Mesendoderm (in vitro differentiated cells): ENCODE measurements at places on chromosomes 1 and 21.
A peak's percentile ranks its signal among the peaks of the same experiment; 100 is the strongest.

DNA sequence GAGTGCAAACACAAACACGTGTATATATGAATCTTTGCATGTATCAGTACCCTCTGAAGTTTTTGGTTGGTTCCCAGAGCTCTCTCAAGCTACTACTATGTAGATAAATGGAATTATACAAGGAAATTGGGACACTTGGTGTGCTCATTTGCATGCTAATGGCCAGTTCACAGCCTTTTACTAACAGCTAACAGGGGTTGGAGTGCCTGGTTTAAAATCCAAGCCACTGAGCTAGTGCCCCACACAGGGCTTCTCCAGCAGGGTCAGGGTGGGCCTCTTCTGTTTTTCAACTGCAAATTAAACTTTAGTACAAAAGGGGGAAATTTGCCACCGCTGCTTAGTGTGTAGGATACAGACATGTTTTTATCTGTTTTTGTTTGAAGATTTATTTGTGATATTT, 121.0 kb downstream of the ATP5PO start:
- DNase-seq, result no peak

GRCh38 chr1:81577004-81577697, 223.6 kb upstream of the ADGRL2 start:
- DNase-seq, result no peak

GRCh38 chr1:84283381-84283780, 18.1 kb upstream of the SAMD13 start:
- no peak for DNase-seq

DNA sequence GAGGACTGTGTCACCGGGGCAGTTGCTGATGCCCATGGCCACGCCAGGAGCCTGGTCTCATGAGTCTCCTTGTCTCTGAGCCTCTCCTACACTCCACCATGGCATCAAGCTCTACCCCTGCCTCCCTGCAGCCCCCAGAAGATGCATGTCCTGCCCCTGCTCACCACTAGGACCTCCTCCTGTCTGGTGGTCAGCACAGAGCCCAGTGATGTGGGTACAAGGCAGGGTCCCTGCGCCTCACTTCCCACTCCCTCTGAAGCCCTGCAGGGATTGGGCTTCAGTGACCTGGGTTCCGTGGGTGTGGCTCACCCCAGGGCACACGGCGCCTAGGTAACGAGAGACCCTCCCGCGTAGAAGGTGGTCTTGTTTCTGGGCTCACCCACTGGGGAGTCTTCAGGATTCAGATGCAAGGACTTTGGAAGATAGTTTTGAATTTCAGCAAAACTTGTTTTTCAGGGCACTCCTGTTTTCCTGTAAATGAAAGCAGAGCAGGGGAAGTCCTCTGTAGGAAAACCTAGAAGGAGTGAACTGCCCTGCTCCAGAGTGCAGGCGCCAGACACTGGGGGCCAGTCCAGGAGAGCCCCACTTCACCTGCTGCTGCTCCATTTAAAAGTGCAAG, 2.8 kb downstream of the COL18A1 start:
- no peak for DNase-seq

- DNase-seq, result no peak
Observed at GRCh38 chr1:163083690-163084089, 14.5 kb downstream of the RGS4 start.

DNA sequence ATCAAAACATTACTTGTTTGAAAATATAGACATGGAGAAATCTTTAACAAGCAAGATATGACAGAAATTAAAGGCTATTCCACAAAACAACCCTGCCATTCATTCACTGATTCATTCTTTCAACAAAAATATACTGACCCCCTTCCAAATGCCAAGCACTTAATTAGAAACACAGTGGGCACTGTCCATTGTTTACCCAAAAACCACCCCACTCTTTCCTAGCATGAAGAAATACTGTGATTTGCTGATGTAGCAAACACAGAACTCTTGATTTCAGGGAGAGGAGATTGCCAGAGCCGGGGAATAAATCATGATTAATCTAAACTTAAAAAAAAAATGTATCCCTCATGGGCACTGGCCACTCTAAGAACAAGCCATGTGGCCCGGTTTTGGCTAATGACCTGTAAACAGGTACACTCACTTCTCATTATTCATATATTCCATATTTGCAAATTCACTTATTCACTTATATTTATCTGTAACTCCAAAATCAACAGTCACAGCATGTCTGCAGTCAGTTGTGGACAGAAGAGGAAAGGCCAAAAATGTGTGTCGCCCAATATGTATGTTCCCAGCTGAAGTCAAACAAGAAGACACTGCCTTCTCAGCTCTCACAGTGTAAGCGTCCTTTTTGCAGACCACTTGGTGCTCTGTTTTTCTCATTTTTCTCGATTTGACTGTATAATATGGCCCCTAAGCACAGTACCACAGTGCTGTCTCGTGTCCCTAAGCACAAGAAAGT, 133.1 kb downstream of the SMYD3 start:
- DNase-seq, result no peak

GRCh38 chr1:238438311-238439270, 547.9 kb upstream of the ZP4 start:
- no peak for DNase-seq

- DNase-seq, result peak; percentile 44
Observed at GRCh38 chr1:11331036-11331944, 58.3 kb downstream of the UBIAD1 start.

DNA sequence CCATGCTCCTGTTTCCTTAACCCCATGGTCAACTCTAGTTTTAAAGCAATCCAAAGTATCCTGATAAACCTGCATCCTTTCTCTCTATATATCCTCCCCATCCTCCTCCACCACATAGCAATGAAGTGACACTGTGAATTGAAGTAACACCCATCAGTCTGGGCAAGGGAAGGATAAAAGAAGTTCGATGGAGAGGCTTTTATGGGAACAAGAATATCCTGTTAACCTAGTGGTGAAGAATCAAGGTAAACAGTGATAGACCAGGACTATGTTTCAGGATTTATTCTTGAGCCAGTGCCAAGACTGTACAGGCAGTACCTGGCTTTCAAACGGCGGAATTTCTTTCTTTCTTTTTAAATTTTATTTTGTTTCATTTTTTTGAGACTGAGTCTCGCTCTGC, 17.6 kb downstream of the RABIF start:
- no peak for DNase-seq

DNA sequence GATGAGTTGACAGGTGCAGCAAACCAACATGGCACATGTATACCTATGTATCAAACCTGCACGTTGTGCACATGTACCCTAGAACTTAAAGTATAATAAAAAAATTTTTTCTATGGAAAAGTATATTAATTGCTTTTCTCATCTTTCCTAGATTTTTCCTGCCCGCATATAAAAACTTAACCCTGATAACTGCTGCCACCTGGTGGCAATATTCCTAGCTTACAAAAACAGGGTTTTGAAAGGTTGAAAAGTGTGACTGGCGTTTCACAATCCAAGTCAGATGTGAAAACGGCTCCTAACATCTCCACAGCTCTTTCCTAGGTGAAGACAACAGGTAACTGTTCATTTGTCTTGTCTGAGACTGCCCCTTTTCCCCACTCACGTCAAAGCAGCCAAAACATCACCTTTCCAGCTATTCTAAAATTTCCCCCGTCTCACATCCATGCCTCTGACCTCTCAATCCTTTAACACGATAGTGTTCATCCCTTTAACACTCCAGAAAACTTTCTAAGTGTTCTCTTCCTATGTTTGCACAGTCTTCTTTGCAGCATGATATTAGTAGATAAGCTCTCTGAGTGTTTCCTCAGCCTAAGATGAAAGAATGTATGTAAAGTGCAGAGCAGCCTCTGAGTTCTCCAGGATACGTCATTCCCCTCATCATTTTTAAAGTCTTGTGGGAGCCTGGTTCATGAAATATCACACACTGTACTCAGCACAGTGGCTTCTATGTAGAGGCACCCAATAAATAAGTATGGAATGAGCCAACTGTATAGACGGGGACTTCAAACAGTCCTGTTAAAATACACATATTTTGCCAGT, 27.5 kb downstream of the OVGP1 start:
- DNase-seq, result peak; percentile 58

DNA sequence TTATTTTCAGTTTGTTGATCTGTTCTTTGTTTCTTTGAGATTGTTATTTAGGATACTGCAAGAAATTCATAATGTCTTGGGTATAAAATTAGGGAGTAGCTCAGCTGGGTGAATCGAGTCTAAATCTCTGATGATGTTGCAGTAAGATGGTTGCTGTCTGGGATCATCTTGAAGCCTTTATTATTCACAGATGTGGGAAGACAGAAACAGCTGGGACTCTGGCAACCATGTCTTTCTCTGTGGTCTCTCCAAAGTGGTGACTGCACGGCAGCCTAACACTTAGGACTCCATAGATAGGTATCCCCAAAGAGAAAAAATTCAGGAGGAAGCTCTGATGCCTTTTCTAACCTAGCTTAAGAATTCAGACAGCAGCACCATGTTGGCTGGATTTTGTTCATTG, 52.7 kb downstream of the RAP1A start:
- no peak for DNase-seq

GRCh38 chr1:90709535-90709934, 7.6 kb downstream of the BARHL2 start:
- no peak for DNase-seq

DNA sequence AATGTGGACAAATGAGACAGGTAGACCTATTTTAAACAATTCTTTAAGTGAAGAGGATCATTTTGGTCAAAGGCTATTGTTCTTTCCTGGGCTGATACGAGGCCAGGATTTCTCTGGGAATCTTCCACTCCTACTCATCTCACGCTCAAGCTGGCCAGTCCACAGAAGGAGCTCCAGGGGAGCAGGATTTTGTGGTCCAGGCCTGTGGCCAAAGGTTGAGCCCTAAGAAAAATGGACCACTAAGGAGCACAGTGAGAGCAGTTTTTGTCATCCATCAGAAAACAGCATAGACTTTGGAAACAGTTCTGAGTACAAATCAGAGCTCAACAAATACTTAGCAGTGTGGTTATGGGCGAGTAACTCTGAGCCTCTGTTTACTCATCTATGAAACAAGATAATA, 260.2 kb upstream of the RUNX1 start:
- no peak for DNase-seq

- no peak for DNase-seq
Observed at GRCh38 chr1:243244432-243244841, 10.6 kb downstream of the CEP170 start.

GRCh38 chr1:27607239-27607804, 3.4 kb upstream of the AHDC1 start:
- DNase-seq, result peak; percentile 92

- DNase-seq, result no peak
Observed at GRCh38 chr1:90149101-90149500, 154.2 kb downstream of the ZNF326 start.

GRCh38 chr21:29499734-29500343, 201.1 kb downstream of the BACH1 start:
- peak; percentile 75 for DNase-seq

DNA sequence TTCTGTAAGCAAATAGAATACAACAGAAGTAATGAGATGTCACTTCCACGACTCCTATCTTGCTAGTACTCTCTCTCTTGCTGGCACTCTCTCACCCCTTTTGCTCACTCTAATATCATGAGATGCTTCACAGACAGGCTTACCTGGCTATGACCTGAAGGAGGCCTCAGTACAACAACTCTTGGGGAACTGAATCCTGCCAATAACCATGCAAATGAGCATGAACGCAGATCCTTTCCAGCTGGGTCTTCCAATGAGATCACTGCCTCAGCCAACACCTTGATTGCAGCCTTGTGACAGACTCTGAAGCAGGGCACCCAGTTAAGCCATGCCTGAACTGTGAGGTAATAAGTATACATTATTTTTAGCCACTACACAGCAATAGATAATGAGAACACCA, 53.1 kb upstream of the ADAR start:
- DNase-seq, result peak; percentile 68

- DNase-seq, result no peak
Observed at GRCh38 chr1:53381790-53382401, 54.0 kb upstream of the LRP8 start.

- no peak for DNase-seq
Observed at GRCh38 chr21:33712022-33712803, 69.9 kb downstream of the ITSN1 start.

- DNase-seq, result no peak
Observed at GRCh38 chr1:23563003-23563402, 3.7 kb upstream of the ID3 start.

- no peak for DNase-seq
Observed at GRCh38 chr21:38922474-38923235, 116.9 kb downstream of the ETS2 start.

DNA sequence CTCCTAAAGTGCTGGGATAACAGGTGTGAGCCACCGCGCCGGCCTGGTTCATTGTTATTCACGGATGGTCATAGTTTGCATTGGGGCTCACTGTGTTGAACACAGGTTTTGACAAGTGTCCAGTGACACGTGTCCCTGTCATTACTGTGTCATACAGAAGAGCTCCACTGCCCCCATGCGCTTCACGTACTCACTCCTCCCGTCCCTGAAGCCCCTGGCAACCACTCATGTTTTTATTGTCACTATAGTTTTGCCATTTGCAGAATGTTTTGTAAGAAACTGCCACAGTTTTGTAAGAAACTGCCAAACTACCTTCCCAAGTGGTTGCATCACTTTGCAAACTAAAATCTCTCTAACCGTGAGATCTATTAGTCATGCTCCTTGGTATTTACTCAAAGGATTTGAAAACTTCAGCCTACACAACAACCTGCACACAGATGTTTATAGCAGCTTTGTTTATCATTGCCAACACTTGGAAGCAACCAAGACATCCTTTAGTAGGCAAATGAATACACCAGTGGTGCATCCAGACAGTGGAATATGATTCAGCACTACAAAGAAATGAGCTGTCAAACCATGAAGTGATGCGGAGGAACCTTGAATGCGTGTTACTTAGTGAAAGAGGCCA, 163.2 kb upstream of the COL6A1 start:
- DNase-seq, result peak; percentile 16

- peak; percentile 11 for DNase-seq
Observed at GRCh38 chr1:63261736-63262458, 60.5 kb upstream of the FOXD3 start.

- no peak for DNase-seq
Observed at GRCh38 chr1:104804147-104804546, 1054.4 kb downstream of the AMY1C start.

DNA sequence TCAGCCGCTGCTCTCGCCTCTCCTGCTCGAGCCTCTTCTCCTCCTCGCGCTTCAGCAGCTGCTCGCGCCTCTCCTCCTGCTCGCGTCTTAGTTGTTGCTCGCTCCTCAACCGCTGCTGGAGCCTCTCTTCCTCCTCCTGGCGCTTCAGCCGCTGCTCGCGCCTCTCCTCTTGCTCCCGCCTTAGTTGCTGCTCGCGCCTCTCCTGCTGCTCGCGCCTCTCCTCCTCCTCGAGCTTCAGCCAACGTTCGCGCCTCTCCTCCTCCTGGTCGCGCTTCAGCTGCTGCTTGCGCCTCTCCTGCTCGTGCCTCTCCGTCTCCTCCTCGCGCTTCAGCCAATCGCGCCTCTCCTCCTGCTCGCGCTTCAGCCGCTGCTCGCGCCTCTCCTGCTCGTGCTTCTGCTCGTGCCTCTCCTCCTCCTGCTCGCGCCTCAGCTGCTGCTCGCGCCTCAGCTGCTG, 3.7 kb downstream of the TCHH start:
- peak; percentile 84 for DNase-seq

- no peak for DNase-seq
Observed at GRCh38 chr1:147611021-147611426, 59.3 kb downstream of the ACP6 start.
